Fibroblast of skin of scalp (primary cell): ENCODE measurements at places on chromosomes 12 and 14.

DNA sequence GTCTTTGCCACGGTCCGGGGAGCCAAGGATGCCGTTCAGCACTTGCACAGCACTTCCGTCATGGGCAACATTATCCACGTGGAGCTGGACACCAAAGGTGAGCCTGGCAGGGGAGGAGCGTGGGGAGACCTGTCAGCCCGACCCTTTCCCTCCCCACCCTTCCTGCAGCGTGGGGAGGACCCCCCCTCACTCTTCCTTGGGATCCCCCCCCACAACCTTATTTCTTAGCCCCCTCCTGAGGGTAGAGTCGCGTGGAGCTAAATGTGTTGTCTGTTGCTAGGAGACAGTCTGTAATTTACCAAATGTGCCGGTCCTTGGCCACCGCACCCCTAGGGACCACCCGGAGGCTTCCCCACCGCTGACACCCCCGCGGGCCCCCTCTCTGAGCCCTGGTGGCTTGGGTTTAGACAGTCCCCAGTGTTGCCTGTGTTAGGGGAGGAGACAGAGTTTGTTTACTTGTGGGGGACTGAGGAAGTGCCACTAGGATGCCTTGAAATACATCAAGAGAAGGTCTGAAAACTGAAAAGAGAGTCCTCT, 2.3 kb downstream of the SETD1B start:
- no peak for DNase-seq

DNA sequence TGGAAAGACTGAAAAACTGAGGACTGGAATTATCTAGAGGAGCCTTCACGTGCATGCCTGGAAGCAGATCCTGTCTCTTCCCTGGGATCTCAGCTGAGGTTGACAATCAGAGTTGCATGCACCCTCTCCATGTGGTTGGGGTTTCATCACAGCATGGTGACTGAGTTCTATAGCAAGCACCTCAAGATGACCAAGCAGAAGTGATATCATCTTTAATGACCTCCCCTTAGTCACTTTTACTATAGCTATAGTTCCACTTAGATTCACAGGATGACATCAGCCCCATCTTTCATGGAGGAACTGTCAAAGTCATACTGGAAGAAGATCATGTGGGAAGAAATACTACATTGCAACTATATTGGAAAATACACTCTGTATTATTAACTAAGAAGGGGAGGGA, 105.8 kb upstream of the ATXN7L3B start:
- DNase-seq: no peak

- no peak for DNase-seq
These were observed 38.6 kb downstream of the SYNE2 start for GRCh38 chr14:63891148-63891975.

DNA sequence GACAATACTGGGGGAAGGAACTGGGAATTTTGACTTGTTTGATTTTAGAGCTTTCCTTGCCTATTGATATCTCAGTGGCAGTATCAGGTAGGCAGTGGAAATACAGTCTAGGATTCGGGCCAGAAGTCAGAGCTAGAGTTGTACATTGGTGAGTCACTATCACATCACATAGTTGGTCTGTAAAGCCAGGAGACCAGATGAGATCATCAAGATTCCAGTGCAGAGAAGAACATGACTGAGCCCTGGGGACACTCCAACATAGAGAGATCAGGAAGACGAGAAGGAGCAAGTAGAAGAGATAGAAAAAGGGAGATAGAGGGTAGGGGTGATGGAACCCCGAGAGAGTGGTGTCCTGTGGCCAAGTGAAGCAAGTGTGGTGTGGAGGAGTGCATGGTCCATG, 46.6 kb upstream of the NR1H4 start:
- DNase-seq: peak; percentile 27

- DNase-seq: peak; percentile 11
These were observed 22.4 kb upstream of the GPR33 start for GRCh38 chr14:31510222-31510621.

DNA sequence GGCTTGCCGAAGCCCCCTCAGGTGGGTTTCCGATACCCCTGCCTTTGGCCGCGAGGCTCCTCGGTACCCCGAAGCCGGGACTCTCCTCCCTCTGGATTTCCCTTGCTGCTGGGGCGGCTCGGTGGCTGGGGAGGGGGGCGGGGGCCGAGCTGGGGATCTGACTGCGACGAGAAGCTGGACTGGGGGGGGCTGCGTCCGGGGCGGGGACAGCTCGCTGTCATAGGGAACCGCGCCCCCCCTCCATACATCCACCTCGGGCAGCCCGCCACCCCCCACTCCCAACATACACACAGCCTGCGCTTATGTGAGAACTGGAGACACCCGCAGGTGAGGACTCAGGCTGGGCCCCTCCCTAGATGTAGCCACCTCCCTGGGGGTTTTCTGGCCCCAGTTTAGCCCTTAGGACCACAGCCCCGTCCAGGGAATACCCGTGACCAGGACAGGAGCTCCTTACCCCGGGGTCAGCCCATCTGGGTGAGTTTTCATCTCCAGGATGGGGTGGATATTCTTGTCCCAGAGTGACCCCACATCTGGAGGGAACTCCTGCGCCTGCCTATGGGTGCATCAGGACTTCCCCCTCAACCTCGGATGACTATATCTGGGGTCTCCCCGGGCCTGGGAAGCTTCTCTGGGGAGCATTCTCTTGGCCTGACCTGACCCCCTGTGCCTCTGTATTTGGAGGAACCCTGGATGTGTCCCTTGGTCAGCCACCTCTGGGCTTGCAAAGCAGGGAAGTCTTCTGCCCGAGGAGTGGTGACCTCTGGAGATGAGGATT, 687 bp downstream of the ASIC1 start:
- no peak for DNase-seq

GRCh38 chr14:32702562-32702961, 236.1 kb upstream of the NPAS3 start:
- DNase-seq: peak; percentile 35

DNA sequence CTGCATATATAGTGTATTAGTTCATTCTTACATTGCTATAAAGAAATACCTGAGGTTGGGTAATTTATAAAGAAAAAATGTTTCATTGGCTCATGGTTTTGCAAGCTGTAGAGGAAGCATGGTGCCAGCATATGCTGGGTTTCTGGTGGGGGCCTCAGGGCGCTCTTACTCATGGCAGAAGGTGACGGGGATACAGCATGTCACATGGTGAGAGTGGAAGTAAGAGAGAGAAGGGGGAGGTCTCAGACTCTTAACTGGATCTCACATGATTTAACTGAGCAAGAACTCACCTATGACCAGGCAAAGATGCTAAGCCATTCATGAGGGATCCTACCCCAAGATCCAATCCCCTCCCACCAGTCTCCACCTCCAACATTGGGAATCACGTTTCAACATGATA, 15.9 kb upstream of the PAWR start:
- no peak for DNase-seq

- peak; percentile 73 for DNase-seq
These were observed 9.5 kb upstream of the CSAD start for GRCh38 chr12:53190108-53190729.

- DNase-seq: peak; percentile 82
These were observed 768 bp downstream of the PTPN11 start for GRCh38 chr12:112419297-112420133.

DNA sequence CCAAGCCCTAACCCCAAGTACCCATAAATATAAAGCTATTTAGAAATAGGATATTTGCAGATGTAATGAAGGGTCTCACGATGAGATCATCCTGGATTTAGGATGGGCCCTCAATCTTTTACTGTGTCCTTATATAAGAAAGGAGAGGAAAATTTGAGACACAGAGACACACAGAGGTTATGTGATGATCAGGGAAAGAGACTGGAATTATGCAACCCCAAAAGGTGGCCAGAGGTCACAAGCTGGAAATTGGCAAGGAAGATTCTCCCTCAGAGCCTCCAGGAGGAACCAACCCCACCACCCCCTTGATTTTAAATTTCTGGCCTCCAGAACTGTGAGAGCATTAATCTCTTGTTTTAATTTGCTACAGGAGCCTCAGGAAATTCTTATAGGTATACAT, 334.9 kb upstream of the PRICKLE1 start:
- DNase-seq: no peak

GRCh38 chr14:73761618-73762355, 47.6 kb upstream of the PNMA1 start:
- DNase-seq: no peak

DNA sequence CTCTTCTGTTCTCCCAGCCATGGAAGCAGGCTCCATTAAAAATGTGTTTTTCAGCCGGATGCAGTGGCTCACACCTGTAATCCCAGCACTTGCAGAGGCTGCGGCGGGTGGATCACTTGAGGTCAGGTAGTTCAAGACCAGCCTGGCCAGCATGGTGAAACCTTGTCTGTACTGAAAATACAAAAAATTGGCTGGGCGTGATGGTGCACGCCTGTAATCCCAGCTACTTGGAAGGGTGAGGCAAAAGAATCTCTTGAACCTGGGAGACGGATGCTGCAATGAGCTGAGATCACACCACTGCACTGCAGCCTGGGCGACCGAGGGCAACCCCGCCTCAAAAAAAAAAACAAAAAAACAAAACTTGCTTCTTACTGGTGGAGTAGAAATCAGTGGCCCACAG, 39.8 kb downstream of the FNTB start:
- DNase-seq: no peak

DNA sequence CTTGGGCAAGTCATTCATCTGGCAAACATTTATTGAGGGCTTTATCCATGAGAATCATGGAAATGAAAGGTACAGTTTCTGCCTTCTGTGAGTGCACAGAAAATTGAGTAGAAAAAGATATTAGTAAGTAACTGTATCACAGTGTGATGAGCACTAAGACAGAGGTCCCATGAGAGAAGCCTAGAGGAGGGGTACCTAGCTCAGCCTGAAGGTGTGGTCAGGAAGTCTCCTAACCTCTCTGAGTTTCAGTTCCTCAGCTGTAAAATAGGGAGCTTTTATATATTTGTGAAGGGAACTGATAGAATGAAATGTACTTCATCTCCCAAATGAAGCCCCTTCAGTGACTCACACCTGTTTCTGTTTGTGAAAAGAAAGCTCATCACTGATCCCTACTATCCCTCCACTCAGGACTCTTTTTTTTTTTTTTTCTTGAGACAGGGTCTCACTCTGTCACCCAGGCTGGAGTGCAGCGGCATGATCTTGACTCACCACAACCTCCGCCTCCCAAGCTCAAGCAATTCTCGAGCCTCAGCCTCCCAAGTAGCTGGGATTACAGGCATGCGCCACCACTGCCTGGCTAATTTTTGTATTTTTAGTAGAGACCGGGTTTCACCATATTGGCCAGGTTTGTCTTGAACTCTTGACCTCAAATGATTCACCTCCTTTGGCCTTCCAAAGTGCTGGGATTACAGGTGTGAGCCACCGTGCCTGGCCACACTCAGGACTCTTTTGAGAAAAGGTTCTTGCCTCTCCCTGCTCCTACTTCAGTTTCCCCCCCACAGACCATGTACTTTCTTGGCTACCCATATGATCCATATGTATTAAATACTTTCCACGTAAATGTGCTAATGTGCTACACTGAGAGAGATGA, 93.7 kb upstream of the FUT8 start:
- DNase-seq: no peak

GRCh38 chr14:102502571-102502970, 7.0 kb downstream of the ANKRD9 start:
- DNase-seq: no peak

GRCh38 chr12:52206304-52207040, 14.7 kb upstream of the KRT80 start:
- no peak for DNase-seq

- DNase-seq: peak; percentile 92
These were observed 73.8 kb upstream of the PTPRR start for GRCh38 chr12:70994217-70994788.

GRCh38 chr12:111094157-111095010, 174.0 kb upstream of the MYL2 start:
- DNase-seq: no peak

GRCh38 chr12:71655495-71655894, 8.2 kb downstream of the ZFC3H1 start:
- no peak for DNase-seq

DNA sequence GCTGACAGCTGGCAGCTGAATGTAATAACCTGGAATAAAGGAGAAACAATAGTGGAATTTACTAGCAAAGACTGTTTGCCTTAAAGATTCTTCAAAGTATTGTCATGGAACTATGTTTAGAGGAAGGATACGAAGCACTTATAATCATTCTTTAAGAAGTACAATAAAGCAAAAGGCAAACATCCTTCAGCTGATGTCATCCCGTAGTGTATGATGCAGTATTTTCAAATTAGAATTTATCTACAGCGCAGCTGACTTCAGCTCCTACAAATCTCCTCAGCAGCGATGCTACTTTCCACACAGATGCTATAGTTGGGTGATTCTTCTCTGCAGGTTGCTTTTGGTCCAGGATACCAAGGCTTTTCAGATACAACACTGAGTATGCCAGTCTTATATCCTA, 31.5 kb downstream of the CLEC1A start:
- no peak for DNase-seq

GRCh38 chr12:53467082-53467481, 15.2 kb downstream of the PCBP2 start:
- no peak for DNase-seq

DNA sequence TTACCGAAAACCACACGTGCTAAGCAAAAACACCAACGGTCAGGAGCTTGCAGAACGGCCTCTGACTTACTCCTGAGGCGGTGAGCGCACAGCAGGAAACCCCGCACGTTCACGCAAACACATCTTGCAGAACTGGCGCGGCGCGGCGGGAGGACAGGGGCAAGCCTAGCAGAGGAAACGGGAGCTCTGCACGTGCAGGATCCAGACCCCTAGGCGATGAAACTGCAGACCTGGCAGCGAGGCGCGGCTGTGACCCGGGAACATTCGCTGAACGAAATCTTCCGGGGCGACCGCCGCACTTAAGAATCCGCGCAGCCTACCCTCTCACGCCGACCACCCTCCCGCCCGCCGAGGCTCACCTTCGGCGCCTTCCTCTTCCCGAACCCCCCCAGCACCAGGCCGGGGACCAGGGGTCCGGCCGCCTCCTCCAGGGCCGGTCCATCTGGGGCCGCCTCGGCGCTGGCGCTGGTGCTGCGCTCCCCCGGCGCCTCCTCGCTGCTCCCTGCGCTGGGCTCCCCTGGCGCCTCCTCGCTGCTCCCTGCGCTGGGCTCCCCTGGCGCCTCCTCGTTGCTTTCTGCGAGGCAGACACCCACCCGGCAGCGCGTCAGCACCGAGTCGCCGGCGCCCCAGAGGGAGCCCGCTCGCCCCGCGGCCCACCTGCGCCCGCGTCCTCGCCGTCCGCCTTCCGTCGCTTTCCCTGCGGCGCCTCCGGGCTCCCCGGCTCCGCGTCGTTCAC, 615 bp downstream of the DDX51 start:
- DNase-seq: no peak

- no peak for DNase-seq
These were observed 666.2 kb upstream of the FBXO33 start for GRCh38 chr14:40098468-40098867.

- peak; percentile 53 for DNase-seq
These were observed 609.7 kb downstream of the SLC16A7 start for GRCh38 chr12:60205500-60205899.

DNA sequence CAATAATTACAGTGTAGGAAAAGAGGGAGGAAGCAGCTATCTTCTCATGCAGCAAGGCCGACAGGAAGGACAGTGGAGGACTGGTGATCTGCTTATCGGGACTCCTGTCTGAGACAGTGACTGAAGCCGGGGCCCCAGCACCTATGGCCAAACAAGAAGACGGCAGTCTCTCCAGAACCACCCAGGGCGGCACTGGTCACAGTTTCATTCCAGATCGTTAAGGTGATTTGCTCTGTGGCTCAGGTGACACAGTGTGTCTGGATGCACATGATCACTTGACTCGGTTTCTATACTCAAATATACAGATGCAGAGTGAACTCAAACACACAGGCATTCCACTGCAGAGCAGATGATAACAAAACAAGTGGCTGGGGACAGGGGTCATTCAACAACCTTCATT, 52.1 kb upstream of the CORO1C start:
- no peak for DNase-seq

GRCh38 chr12:118625050-118625675, 248.8 kb downstream of the SUDS3 start:
- no peak for DNase-seq

GRCh38 chr12:28704477-28705169, 444.5 kb upstream of the FAR2 start:
- DNase-seq: peak; percentile 53
